ENCODE measurements at places on chromosomes 6 and 20. TPM values are rescaled to one million over a fixed set of nuclear protein-coding genes. Genes with fewer than 3 reads are reported as not detected.

The PNRC1 gene
- 59.8 TPM for total RNA-seq

The RIPOR2 gene
- total RNA-seq = 0.79 TPM

The RSPH9 gene
- total RNA-seq = 0.41 TPM

DNA sequence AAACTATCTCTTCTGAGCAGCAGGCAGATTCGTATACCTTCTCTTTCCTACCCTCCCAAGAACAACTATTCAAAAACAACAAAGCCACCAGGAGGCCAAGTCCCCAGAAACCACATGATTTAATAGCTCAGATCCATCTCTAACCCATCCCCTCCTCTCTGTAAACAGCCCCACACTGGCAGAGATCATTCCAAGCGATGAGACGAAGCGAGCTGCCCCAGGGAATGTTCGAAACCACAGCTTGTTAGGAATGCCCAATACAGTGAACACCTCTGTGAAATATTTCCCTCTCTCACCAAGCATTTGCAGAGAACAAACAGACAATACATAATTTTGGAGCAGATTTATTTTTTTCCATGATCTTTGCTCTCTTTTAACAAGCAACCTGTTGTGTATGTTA, 231.8 kb downstream of the SOD2 start:
- DNase-seq = no peak

GRCh38 chr20:46838011-46838410, 56.6 kb upstream of the EYA2 start:
- DNase-seq = no peak

DNA sequence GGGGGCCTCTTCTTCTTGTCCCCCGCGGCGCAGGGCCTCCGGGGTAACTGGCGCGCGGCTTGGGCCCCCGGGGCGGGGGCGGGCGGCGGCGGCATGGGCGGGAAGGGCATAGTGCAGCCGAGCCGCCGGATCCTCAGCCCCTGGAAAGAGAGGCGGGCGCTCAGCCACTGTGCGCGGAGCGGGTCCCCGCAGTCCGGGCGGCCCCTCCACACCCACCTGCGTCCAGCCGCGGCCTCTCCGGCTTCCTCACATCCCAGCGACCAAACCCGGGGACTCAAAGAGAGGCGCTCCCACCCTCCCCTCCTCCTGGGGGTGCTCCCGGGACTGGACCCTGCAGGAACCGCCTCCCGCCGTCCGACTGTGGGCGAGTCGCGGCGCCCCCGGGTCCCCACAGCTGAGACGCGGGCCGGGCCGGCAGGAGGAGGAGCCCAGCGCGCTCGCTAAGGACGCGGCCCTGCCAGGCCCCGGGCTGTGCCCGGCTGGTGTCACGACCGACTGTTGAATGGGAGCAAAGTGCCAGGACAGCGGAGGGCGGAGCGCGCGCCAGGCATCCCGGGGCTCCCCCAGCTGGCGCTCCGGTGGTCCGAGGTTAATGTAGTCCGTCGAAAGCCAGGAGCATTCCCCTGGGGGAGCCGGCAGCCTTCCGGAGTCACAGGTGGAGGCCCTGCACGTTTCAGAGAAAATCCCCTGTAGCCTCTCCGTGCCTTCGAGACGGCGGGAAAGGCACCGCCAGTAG, at the start of gene PRR18:
PRR18 (minus strand) TSS at position 360 of the 736 bp plus-strand sequence; CDS start at position 110, 250 bp downstream.
- no peak for DNase-seq

DNA sequence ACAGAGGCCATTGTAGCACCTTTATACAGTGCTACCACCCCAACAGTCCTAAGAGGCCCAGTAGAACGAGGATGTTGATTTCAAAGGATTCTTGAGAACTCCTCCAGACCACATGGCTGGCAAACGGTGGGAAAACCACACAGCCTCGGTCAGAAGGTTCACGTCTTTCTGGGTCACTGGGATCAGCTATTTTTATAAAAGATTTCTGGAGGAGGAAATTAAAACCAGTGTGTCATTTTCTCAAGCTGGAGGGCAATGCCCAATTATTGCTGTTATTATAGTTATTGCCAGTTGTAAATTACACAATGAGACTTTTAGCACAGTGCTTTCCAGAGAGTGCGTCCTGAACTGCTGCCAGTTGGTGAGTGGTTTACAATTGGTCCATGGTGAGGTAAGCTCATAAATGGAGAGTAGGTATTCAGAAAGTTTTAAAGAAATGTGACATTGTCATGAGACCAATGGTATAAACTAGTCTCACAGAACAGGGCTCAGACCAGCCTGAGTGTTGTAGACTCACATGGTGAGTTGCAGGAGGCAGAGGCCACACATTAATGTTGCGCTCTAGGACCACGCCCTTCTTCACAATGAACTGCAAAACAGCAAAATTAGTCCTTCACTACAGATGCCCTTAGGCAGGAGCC, 8.4 kb upstream of the PPP1R14C start:
- no peak for DNase-seq

- DNase-seq = no peak
These were observed 415 bp downstream of the RGS19 start for GRCh38 chr20:64078934-64079272.

DNA sequence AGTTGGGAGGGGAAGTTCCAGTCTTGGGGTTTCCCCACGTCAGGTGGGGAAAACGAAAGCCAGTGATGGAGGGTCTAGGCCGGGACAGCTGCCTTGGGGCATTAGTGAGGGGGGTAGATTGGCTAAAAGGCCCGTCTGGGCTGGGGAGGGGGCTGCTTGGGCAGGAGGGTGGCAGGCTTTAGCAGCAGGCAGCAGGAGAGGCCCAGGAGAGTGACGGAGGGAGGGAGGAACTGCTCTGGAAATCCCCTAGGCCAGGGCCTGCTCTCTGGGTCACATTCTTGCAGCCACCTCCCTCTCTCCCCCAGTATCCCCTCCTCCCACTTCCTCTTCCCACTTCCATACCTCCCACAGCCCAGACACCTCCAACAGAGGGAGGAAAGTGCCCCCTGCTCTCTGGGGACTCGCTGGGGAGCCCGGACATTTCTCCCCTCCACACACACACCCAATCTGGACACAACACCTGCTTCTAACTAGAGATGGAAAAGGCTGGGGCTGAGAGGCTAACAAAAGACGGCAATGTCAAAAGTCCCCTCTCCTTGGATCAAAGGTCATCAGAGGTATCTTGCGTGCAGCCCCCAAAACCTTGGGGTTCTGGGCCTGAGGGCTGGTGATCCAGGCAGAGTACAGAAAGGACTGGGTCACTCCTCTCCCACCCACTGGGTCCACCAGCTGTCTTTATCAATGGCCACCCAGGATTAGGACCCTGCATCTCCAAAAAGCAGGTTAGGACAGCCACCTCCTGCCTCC, 1.8 kb downstream of the NFKBIE start:
- no peak for DNase-seq

GRCh38 chr6:135114355-135115145, 59.9 kb upstream of the HBS1L start:
- DNase-seq = no peak

DNA sequence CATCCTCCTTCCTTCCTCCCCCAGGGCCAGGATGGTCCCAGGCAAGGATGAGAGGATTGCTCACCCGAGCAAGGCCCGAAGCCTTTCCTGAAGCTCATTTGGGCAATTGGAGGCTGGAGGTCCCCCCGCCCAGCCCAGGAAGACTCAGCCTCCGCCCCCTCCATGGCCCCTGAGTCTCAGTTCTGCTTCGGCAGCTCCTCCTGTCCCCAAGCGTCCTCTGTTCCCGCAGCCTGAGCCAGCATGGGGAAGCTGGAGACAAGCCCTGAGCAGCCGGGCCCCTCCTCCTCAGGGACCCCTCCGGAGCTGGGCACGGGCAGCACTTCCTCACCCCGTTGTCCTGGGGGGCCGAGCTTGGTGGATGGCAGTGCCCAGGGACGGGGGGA, 26.0 kb downstream of the SLC17A9 start:
- DNase-seq = no peak

GRCh38 chr6:14434916-14435690, 317.5 kb downstream of the CD83 start:
- no peak for DNase-seq

- DNase-seq = no peak
These were observed 141.7 kb downstream of the TMEM242 start for GRCh38 chr6:157181649-157182048.

DNA sequence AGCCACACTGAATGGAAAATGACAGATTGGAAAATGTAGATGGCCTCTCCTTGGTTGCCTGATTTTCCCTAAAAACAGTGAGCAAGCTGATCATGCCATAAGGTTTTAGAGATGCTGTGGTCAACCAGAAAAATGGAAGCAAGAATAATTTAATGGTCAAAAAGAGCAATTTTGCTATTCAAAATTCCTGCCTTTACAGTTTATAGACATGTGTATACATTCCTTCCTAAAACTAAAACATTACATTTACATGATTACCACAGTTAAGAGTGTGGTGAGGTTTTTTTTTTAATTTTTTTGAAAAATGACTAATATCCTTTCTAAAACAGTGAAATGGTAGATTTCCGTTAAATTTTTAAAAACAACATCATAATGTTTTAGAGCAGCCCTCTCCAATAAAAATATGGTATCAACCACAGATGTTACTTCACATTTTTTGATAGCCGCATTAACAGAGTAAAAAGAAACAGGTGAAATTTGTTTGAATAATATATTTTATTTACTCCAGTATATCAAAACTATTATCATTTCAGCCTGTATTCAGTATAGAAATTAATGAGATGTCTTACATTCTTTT, 407.0 kb upstream of the SOX4 start:
- DNase-seq = no peak

GRCh38 chr20:6122873-6123648, at the start of gene FERMT1:
TSS of gene FERMT1 (minus strand) at chr20:6123030. CDS start at chr20:6119554, 3,476 bp downstream.
- DNase-seq = peak; percentile 34

- DNase-seq = no peak
These were observed 7.9 kb downstream of the EMILIN3 start for GRCh38 chr20:41358717-41359116.

DNA sequence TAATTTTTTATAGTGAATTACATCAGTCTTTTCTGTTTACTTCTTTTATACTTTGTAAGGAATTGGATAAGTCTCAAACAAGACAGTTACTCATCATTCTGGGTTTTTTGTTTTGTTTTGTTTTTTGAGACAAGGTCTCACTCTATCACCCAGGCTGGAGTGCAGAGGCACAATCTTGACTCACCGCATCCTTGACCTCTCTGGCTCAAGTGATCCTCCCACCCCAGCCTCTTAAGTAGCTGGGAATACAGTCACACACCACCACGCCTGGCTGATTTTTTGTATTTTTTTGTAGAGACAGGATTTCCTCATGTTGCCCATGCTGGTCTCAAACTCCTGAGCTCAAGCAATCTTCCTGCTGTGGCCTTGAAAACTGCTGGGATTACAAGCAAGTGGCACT, 524.3 kb downstream of the EYS start:
- peak; percentile 58 for DNase-seq

DNA sequence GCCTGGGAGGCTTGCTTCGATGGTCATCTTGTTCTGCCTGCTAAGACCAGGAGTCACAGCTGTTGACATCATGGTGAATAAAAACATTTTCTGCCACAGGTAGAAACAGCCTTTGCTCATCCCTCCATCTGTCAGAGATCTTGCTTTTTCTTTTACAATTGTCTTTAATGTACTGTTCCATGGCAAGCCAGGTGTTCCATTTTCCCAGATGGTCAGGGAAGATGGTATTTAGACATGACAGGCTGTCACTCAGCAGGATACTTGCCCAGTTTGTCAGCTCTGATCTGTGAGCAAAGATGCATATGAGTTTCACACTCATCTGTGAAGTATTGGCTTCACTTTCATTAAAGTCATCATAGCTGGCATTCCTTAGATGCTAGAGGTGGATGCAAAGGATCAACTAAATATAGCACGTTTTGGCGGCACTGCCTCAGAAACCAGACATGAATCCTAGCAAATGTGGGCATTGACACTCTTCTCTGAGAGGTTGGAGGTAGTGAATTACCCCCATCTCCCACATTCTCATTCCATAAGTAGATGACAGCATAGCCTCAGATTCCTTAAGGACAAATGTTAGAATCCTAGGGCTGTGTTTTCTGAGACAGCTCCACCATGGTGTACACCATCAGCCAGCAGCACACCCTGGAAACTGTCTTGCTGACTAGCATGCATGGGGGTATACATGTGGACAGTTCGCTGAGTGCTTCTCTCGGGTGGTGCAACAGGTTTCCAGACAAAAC, 4.2 kb downstream of the SSTR4 start:
- DNase-seq = no peak

DNA sequence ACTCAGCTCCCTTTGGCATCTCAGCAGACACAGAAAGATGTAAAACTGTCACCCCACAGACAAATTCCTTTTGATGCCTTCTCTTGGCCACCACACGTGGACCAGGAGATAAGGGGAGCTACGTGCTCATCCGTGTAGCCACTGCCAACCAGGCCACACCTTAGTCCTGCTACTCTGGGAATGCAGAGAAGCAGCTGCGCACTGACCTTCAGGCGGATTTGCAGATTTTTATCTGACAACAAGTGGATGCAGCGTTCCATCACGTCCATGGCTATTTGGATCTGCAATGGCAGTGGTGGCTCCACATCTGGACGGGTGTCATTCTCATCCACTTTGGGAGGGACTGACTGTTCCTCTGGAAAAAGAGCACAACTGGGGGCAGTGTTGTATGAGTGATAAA, 30.8 kb downstream of the TTI1 start:
- DNase-seq = no peak

DNA sequence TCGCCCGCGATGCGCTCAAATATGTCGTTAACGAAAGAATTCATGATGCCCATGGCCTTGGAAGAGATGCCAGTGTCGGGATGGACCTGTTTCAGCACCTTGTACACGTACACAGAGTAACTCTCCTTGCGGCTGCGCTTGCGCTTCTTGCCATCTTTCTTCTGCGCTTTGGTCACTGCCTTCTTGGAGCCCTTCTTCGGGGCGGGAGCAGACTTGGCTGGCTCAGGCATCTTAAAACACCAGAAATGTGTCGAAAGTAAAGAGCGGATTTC, 36.4 kb downstream of the HFE start:
- no peak for DNase-seq

DNA sequence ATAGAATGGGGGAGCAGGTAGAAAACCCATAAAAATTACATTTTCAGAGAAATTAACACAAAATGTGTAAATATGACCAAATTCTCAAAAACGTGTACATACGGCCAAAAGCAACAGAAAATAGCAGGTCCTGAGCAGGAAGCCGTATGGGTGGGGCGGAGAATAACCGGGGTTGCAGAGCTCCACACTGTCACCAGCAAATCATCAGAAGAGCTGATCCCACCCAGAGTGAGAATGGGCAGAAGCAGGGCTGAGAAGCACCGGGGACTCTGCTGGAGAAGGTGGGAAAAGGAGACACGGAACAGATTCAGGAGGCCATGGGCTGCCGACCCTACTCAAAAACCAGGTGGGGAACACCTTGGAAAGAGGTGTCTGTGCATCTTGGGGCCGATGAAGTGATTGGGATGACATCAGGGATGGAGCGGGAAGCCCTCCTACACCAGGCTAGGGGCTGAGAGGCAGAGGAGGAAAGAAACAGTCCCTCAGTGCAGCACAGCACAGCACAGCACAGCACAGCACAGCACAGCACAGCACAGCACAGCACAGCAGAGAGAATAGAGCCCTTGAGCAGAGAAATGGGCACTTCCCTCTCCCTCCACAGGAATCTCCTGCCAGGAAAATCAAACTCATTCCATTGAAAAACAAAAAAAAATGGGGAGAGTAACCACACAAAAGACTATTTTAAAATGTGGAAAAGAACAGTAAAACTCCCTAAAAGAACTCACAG, 22.3 kb downstream of the STX7 start:
- no peak for DNase-seq
